ENCODE measurements at places on chromosomes 2 and 18.

GRCh38 chr2:71473346-71474031 lies 20.1 kb downstream of the DYSF start:
- no peak for DNase-seq

- no peak for DNase-seq
These were observed 211.2 kb downstream of the SMAD2 start for GRCh38 chr18:47719096-47719780.

DNA sequence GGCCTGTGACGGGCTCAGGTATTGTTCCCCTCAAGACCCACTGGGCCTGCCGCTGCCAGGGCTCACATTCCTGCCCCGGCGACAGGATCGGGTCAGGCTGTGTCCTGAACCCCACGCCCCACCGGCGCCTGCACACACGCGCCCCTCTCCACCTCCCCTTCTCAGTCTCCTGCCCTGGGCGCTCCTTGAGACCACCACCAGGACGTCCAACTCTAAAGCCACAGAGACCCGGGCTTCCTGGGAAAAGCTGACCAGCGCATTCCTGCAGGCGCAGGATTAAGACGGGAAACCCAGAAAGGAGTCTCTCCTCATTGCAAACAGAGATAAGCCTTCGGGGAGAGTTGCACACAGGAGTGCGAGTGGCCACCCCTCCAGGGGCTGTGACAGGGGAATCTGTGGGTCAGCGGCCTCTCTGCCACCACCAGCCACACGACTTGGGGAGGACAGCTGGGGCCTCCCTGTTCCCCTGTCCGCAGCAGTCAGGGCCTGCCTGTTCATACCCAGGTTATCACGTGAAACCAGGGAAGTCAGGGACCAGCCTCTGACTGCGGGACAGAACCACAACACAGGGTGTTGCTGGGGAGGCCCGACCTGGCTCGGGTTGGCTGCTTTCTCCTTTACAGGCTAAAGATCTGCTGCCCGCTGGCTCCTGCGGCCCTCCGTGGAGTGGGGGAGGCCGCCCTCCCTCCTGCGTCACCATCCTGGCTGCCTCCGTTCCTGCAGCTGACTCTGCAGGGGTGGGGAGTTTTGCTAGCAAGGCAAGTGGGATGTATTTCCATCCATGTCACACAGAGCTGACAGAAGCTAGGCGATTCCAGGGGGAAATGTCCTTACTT lies 88.8 kb downstream of the ZCCHC2 start:
- DNase-seq, result no peak

- DNase-seq, result no peak
These were observed 63.8 kb downstream of the SETBP1 start for GRCh38 chr18:44744161-44745121.

DNA sequence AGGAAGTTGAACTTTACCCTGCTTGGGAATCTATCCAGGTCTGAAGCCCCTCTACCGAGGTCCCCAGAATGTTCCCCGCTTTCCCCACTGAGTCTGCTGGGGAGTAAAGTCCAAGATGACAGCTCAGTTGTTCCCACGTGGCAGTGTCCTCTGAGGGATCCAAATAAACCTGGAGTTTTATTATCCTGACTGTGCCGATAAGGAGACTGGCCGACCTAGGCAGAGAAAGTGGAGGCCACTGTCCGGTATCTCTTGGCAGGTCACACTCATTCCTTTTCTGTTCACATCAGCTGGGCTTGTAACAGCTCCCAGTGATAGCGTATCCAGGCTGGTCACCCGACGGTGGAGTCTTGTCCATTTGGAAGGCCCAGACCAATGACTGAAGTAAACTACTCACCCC lies 27.5 kb upstream of the C18orf32 start:
- no peak for DNase-seq

GRCh38 chr18:4181086-4181485 lies 274.0 kb downstream of the DLGAP1 start:
- DNase-seq, result no peak

DNA sequence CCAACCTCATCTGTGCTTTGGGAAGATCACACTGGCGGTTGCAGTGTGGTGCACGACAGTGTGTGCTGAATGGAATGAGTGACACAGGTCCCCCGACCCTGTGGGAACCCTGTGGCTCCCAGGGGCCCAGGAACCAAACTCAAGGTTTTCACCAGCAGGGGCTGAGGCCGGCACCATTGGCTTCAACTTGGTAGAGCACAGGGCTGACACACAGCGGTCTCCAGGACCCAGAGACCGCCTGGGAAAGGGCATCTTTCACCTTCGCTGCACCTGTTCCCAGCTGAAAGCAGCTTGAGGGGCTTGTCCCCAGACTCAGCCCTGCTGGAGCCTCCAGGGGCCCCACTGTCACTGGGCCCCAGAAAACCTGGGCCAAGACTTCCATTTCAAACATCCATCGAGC lies 59.0 kb upstream of the ODC1 start:
- no peak for DNase-seq

DNA sequence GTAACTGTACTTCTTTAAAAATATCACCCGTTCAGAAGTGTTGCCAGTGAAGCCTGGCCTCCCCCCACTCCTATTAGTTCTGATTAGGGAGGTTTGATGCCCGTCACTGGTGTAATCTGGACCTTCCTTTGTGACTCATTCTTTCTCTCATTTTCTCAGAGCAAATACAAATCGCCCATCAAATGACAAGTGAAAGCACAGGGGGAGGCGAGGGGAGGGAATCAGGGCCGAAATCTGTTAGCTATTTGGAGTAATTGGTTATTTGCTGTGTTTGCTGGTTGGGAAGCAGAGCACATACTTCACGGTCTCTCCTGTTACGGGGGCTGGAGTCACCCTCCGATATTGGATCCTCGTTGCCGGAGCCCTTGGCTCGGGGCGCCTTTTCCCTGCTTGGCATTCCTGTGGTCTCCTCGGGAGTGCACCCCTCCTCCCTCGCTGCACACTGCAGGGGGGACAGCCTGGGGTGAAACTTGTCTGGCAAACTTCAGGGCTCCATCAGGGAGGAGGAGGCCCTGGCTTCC lies 178.1 kb downstream of the DYSF start:
- DNase-seq, result peak; percentile 27

GRCh38 chr2:216690853-216691741 lies 4.3 kb downstream of the IGFBP5 start:
- no peak for DNase-seq

DNA sequence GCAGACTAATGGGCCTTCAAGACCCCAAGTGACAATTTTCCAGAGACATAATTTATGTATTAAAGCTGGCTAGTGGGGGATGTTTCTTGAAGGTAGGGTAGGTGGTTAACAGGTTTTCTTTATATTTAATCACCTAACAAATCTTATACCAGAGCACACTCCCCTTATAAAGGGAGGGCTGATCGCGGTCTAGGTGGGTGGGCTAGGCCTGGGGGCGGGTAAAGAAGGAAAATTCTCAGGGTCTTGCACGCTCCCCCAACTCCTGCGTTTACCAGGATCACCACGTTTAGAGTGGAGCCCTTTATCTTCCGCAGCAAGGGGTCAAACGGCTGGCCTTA lies 19.9 kb upstream of the CXXC1 start:
- DNase-seq, result no peak

- DNase-seq, result peak; percentile 88
These were observed 122.9 kb downstream of the COPS8 start for GRCh38 chr2:237208373-237209260.

DNA sequence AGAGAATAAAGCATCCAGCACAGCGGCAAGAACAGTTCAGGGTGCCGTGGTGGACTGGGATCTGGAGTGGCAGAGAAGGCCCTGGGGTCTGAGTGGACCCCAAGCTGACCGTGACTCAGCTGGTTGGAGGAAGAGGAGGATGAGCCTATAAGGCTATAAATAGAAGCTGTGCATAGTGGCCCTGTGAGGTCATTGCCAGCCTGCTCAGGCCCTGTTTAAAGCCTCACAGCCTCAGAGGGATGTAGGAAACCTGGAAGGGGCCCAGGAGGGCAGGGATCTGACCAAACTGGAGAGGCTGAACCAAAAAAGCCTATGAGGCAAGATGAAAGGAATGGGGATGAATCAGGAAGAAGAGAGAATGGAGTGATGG lies 11.3 kb upstream of the DES start:
- peak; percentile 50 for DNase-seq

GRCh38 chr2:72952110-72952823 lies 34.9 kb downstream of the EMX1 start:
- DNase-seq, result no peak

DNA sequence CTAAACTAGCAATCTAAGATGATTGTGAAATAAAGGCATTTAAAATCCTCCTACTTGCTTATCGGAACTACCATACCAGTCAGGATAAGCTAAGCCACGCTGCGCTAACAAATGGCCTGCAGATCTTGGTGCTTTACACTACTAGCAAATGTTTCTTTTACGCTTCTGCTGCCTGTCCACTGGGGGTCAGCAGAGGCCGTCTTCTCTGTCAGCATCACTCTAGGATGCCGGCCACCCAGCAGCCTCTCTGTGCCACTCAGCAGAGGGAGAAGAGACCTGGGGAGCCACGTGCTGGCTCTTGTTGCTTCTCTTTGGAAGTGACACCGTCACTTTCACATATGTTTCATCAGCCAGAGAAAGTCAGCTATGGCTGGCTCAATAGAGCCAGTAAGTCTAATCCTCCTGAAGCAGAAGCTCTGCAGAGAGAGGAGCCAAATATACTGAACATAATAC lies 36.6 kb downstream of the COPS8 start:
- DNase-seq, result peak; percentile 31

DNA sequence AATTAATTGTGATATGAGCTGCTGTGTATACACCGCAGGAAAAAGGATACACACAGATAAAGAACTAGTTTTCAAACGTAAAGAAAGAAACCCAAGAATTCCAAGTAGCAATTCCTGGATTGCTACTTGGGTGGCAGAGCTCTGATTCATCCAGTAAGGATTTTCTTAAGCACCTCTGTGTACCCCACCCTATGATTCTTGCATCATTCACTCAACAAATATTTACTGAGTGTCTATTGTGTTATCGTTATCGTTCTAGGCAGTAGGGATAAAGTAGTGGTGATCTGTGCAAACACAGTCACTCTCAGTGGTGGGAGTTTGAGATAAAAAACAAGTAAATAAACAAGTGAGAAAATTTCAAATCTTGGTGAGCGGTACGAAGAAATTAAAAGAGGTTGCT lies 4.9 kb upstream of the TMEM200C start:
- DNase-seq, result peak; percentile 24

- no peak for DNase-seq
These were observed 2.4 kb downstream of the EN1 start for GRCh38 chr2:118845005-118845521.

- no peak for DNase-seq
These were observed 11.8 kb upstream of the LHCGR start for GRCh38 chr2:48767330-48767729.

- DNase-seq, result no peak
These were observed 41.8 kb downstream of the RAPGEF4 start for GRCh38 chr2:172777431-172777830.

GRCh38 chr2:174383796-174384195 lies 11.7 kb upstream of the SCRN3 start:
- DNase-seq, result no peak

DNA sequence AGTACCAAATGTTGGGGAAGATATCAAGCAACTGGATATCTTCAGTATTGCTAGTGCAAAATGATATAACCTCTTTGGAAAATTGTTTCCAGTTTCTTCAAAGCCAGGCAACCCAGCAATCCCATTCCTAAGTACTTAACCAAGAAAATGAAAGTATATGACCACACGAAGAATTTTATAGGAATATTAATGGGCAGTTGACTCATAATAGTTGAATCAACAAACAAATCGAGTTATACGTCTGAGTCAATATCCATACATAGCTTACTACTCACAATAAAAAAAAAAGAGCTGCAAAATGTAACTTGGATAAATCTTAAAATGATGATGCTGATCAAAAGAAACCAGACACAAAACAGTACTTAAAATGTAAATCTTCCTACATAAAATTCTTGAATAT lies 810.4 kb downstream of the METTL4 start:
- DNase-seq, result no peak

DNA sequence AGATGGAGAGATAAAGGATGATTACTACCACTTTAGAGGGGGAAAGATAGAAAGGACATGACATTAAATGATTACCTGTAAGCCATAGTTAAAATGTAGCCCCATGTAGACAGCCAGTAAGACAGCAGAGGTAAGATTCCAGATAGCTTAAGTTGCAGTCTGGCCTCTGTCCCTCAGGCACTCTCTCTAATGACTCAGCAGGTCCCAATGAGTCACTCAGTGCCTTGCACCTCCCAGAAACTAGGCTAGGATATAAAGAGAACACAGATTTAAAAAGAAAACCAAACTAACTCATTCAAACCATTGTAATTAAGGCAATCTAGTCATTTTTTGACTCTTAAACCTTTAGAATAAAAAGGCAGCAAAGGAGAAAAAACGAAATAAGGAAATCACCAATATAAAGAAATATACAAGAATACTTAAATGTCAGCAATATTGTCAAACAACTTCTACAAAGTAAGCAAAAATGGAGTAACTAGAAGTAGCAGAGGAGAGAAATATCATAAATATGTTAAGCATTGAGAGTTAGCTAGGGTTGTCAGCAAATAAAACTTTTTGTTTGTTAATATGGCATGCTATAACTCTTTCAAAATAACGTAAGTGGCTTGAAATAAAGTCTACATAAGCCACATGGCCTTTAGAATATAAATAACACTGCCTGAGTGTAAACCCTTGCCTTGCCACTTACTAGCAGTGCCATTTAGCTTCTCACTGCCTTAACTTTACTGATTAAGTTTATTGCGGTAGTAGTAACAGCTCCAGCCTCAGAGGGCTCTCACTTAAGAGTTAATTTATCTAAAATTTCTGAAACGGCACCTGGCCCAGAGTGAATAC lies 48.5 kb downstream of the SOCS6 start:
- DNase-seq, result peak; percentile 68

- DNase-seq, result no peak
These were observed 14.3 kb downstream of the NCKAP5 start for GRCh38 chr2:133553838-133554408.

DNA sequence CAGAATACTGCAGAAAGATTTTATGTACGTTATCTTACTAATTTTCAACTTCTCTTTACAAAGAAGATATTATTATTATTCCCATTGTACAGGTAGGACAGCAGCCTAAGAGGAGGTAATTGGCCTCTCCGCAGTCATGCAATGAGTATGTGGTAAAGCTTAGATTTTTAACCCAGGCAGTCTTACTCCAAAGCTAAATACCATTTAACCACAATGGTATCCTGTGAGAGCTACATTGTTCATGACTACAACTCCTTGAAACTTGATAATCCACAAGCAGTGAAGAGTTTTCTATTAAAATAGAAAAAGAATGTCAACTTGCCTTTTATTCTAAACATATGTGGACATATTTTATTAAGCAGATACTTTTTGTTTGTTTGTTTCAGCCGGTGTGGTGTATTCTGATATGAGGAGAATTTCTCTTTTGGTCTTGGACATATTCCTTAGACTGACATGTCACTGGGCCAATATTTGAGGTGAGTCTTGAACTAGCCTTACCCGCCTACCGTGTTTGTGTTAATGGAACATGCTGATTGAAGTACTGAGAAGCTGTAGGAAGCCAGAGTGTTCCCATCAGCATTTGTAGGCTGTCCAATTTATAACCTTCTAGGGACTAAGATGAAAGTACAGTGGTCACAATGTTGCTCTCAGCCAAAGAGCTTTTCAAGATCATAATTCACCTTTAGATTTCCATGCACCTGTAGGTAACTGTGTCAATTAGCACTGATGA lies 293.9 kb upstream of the DCC start:
- no peak for DNase-seq
